ENCODE measurements at places on chromosomes 12 and 14. TPM values are rescaled to one million over a fixed set of nuclear protein-coding genes. Genes with fewer than 3 reads are reported as not detected.

GRCh38 chr14:99718031-99718810 is 34.1 kb downstream of the CYP46A1 start:
- no peaks in the 10 kb centered on the region for H3K27me3 ChIP-seq
- H3K4me3 ChIP-seq, result no peak overlapping the region
- DNase-seq, result no peak
- no peaks in the 10 kb centered on the region for H3K36me3 ChIP-seq
- H3K27ac ChIP-seq, result no peak overlapping the region
- no peaks in the 10 kb centered on the region for H3K4me1 ChIP-seq

- H3K4me1 ChIP-seq, result peaks cover 10% of the 10 kb centered on the region
- DNase-seq, result no peak
- H3K27ac ChIP-seq, result no peak overlapping the region
- H3K27me3 ChIP-seq, result no peaks in the 10 kb centered on the region
- H3K4me3 ChIP-seq, result no peak overlapping the region
Measured at GRCh38 chr12:124347805-124348658, 53.1 kb downstream of the RFLNA start.

DNA sequence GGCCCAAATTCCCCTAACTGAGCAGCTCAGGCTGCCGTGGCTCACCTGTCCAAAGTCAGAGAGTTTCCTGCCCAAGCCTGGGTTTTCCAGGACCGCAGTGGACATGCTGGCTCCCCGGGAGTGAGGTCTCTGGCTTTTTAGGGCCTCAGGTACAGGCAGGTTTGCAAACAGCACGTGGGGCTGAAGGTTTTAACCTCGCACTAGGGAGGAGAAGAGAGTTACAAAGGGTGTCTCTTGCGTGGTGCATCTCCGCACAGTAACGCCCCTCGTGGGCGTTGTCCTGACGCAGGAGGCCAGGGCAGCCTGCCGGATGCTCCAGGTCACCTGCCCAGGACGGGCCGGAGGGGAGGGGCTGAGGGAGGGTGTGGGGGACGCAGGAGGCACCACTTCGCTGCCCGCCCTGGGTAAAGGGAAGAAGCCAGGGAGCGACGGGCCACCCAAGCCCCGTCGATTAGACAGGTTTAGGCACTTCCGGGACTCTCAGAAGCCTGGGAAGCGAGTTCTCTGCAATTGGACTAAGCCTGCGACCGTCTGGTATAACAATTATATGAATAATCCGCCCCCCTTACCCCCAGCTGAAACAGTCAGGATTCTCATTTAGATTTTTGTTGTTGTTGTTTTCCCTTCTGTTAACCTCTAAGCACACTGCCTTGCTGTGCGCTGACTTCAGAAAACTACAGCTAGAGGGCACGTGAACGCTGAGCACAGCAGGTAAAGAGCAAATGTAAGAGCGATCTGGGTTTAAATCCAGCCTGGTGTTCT is at the start of gene PAH:
TSS of gene PAH (minus strand) at position 219 of the 762 bp plus-strand sequence. CDS start at position 105, 114 bp downstream.
- H3K4me3 ChIP-seq, result peak within 1 kb of the TSS; percentile 3
- no peak within 1 kb of the TSS for H3K27ac ChIP-seq
- no peaks in the 10 kb centered on the region for H3K36me3 ChIP-seq
- peaks cover 20% of the 10 kb centered on the region for H3K27me3 ChIP-seq
- peaks cover 9% of the 10 kb centered on the region for H3K4me1 ChIP-seq
- peak; percentile 35 for DNase-seq

GRCh38 chr12:118420673-118421072 is 44.3 kb downstream of the SUDS3 start:
- no peaks in the 10 kb centered on the region for H3K27me3 ChIP-seq
- no peaks in the 10 kb centered on the region for H3K36me3 ChIP-seq

KERA gene
- total RNA-seq, result not detected

GRCh38 chr12:25269701-25270100 is 19.0 kb upstream of the KRAS start:
- DNase-seq, result no peak
- H3K4me1 ChIP-seq, result no peaks in the 10 kb centered on the region
- no peaks in the 10 kb centered on the region for H3K36me3 ChIP-seq
- no peak overlapping the region for H3K4me3 ChIP-seq
- no peaks in the 10 kb centered on the region for H3K27me3 ChIP-seq
- H3K27ac ChIP-seq, result no peak overlapping the region

DNA sequence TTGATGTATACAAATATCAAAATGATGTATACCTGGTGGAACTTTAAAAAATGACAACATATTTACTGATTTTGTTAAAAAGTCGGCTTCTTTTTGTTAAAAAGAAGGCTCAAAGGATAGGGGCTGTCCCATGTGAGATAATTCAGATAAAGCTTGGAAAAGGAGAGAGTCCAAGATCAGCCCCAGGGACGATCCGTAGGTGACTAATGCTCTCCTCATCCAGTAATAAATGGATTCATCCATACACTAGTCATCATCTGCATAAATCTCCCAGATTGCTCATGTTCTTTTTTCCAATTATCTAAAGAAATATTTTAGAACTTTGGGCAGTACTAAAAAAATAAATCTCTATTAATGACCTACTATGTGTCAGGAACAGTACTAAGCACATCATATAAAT is 23.4 kb upstream of the FSCB start:
- no peaks in the 10 kb centered on the region for H3K36me3 ChIP-seq
- no peak overlapping the region for H3K27ac ChIP-seq
- no peaks in the 10 kb centered on the region for H3K27me3 ChIP-seq

DNA sequence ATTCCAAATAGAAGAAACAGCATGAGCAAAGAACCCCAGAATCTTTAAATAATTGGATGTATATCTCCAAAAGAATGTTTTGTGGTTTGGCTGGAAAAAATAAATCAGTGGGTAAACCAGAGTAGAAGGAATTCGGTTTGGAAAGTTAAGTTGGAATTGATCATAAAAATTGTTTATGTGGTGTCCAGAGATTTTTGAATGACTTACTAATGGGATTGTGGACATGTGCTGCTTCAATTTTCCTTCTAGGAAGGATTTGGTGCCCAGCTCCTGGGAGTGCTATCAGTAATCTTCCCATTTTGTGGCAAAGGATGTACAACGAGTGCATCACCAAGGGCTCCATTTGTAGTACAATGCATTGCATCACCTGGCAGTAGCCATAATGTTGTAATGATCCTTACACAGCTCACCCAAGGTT is 224.8 kb downstream of the SLC16A7 start:
- no peaks in the 10 kb centered on the region for H3K36me3 ChIP-seq
- no peaks in the 10 kb centered on the region for H3K4me1 ChIP-seq
- H3K4me3 ChIP-seq, result no peak overlapping the region
- DNase-seq, result no peak

DNA sequence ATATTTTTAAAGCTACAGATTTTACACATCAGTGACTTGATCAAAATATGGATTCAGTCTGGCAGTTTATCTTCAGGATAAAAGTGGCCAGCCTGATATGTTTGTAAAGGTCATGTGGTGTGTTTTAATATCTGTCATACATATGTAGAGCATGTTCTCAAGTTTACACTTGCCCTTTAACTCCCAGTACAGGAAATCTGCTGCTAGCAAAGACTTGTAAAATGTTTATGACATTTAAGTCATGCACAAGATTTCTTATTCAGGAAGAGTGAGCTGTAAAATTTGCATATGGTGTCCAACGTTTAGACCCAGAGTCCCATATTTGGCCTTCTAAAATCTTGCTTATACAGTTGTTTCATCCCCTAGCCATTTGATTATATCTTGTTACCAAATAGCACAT is 197.5 kb upstream of the FLRT2 start:
- H3K27ac ChIP-seq, result no peak overlapping the region
- no peak for DNase-seq
- H3K4me3 ChIP-seq, result no peak overlapping the region
- H3K27me3 ChIP-seq, result no peaks in the 10 kb centered on the region
- no peaks in the 10 kb centered on the region for H3K36me3 ChIP-seq

SMOC1 gene
- total RNA-seq, result 1.3 TPM

HOXC4 gene
- not detected for total RNA-seq

GALNT8 gene
- 7.5 TPM for total RNA-seq
